ENCODE measurements at places on chromosomes 11 and 22.

DNA sequence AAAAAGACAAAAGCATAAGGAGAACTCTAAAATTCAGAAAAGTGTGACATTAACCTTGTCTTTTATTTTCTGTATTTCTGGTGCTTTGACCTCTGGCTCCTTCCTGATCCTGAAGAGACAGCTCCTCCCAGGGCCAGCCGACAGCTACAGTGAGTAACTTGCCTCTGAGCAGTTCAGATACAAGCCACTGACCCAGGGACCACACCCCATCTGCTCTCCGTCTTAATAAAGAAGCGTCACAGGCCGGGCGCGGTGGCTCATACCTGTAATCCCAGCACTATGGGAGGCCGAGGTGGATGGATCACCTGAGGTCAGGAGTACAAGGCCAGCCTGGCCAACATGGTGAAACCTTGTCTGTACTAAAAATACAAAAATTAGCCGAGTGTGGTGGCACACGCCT lies 6.5 kb downstream of the MLC1 start:
- DNase-seq, result no peak

DNA sequence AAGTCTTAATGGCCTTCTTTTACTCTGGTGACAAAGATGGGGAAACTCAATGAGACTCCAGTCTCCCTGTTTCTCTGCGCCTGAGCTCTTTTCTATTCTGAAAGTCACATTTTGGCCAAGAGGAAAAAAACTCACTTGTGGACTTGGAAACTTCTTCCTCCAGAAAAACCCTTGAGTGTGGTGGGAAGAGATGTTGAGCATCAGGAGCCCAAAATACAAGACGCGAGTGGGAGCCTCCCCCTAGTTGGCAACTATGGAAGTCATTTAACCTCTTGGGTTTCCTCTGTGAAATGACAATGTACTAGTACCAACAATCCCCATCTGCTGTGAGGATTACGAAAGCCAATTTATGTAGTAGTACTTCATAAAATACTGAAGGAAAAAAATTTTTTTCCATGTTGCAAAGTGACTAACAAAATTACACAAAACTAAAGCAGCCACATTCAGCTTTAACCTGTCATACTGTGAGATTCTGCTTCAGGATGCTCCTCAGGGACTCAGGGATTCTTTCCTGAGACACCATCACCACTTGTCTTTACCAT lies 524 bp upstream of the SLC25A17 start:
- DNase-seq, result peak; percentile 21

- no peak for DNase-seq
Observed at GRCh38 chr22:47270463-47271135, 508.1 kb downstream of the TBC1D22A start.

GRCh38 chr11:32874132-32874531 lies 18.5 kb upstream of the QSER1 start:
- DNase-seq, result no peak

DNA sequence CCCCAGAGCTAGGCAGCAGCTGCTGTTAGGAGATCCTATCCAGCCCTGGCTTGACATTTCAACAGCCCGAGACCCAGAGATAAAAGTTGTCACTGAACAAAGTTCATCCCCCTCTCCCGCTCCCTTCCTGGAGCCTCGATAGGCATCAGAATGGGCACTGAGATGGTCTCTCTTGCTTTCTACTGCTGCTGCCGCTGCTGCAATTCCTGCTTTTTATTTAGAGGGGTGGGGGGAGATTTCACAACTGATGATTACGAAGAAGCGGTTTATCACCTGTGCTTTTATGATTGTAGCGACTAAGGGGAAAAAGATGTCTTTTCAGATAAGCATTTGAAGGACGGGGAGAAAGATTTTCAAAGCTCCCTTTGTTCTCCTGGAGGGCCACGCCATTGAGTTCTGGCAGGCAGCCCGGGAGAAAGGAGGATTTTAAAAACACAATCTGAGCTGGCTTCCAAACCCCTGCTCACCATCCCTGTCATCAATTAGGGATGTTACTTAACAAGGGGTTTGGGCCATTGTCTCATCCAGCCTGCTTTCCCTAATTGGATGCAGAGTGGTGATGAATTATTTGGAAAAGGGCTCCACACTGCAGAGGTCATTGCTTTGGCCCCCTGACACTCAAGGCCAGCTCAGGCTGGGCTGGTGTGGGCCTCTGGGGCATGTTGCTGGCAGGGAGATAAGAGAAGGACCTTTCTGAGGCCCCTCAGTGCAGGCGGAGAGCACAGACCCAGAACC lies 344.7 kb downstream of the BUD13 start:
- no peak for DNase-seq

GRCh38 chr11:68053117-68053516 lies 14.3 kb downstream of the TCIRG1 start:
- no peak for DNase-seq

GRCh38 chr22:25090225-25090890 lies 109.3 kb upstream of the CRYBB3 start:
- no peak for DNase-seq

DNA sequence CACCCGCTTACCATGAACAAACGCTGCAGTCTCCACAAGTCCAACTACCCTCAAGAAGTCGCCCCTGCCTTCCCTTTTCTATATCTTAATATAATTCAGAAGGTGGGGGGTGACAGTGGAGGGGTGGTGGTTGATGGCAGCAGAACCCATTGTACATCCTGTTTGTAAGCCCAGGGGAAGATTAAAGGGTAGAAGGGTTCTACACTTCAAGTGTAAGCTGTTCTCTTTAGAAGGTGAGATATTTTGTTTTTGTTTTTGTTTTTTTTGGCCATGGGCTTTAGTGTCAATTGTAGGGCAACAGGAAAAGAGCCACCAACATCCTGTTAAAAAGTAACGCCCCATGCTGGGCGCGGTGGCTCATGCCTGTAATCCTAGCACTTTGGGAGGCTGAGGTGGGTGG lies 34.9 kb upstream of the RRAS2 start:
- no peak for DNase-seq

DNA sequence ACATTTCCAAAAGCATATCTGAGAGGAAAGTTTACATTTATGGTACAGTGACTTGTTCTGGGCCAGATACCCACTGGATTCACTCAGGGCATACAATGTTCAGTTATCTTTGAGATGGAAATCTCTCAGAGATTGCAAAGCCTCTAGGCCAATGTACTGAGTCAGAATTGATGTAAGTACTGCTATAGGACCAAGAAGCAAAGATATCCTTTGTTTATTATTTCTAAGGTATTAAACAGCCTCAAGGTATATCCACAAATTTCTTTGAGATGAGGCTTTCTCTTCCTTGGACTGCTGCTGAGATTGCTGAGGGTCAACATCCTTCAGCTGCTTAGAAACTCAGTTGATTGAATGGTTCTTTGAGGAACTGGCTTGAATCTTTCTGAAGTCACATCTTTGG lies 484.0 kb downstream of the METTL15 start:
- DNase-seq, result no peak

- DNase-seq, result no peak
Observed at GRCh38 chr11:1918436-1919315, 827 bp upstream of the TNNT3 start.

- no peak for DNase-seq
Observed at GRCh38 chr11:114783805-114784204, 105.5 kb downstream of the NXPE2 start.

DNA sequence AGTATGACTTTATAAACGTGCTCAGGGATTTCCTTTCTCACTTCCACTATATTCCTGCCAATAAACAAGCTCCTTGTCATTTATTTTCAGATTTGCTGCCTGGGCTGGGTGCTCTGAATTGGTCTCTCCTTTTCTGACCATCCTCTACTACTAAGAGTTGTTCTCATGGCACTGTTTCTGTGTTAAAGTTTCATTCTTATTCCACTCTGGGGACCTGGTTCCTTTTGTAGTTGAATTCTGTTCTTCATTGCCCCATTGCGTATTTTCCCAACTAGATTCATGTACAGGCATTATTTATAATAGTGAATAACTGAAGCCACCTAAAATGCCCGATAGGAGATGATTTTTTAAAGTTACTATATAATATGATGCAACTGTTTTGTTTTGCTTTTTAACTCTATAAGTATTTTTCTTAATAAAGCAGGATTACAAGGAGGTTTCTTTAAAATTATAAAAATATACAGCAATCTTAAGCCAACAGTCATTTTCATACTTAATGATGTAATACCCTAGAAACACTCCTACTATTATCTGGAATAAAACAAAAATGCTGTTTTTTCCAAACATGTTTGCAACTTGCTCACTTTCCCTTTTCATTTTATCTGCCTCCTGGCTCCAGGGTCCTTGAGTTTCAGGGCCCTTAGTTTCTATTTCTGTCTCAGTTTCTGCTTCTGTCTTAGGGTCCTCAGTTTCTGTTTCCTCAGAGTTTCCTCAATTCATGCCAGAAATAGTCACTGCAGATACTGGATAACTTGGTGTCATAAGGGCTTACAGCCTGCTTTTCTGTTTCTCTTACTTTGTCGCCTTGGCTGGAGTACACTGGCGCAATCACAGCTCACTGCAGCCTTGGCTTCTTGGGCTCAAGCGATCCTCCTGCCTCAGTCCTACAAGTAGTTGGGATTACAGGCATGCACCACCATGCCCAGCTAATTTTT lies 9.8 kb upstream of the FUT4 start:
- no peak for DNase-seq

DNA sequence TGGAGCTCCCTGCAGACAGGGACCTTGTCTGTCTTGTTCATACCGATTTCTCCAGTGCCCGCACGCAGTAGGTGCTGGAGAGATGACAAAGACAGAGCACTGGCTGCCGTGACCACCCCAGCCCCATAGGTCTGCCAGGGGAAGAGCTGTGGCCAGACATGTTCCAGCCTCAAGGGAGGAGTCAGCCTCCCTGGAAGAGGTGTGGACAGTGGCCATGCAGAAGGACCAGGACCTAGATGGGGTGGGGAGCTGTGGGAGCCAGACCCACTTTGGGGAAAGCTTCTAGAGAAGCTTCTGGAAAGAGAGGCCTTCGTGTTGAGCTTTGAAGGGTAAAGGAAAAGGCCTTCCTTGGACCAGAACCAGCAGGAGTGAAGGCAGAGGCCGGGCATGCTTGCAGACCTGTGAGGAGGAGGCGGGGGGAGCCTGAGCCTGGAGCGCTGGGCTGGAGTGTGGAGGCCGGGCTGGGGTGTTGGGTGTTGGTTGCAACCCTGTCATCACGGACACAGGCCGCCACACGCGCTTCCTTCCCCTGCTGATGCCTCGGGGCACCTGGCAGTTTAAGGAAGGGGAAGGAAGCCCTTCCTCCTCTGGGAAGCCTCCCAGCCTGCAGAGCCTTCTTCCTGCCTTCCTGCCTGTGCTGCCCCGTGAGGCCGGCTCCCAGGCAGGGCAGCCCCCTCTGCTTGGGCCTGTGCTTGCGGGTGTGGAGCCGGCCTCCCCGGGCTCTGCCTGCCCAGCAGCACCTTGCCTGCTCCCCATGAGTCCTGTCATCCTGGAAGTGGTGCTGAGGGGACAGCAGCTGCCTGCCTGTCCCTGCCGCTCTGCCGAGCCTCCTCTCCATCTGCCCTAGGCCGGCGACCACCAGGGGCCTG lies 12.3 kb downstream of the RELT start:
- DNase-seq, result no peak

DNA sequence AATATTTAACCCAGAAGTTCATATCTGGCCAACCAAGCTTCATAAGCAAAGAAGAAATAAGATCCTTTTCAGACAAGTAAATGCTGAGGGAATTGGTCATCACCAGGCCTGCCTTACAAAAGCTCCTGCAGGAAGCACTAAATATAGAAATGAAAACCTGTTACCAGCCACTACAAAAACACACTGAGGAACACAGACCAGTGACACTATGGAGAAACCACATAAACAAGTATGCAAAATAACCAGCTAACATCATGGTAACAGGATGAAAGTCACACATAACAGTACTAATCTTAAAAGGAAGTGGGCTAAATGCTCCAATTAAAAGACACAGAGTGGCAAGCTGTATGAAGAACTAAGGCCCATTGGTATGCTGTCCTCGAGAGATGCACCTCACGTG lies 311.4 kb downstream of the DYNC2H1 start:
- DNase-seq, result peak; percentile 53

DNA sequence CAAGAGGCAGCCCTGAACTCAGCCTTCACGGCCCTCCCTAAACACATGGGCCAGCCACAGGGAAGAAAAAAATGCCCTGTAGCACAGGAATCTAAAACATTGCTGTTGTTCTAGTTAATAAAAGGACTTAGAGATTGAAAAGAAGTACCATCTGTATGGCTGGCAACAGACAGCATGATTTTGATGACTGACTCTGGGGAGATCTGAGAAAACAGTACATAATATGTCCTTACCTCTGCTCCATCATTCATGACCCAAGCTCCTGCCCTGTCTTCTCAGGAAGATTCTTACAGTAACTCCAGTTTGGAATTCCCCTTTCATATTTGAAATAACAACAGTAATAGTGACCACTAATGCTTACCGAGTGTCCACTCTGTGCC lies 244.2 kb downstream of the ETS1 start:
- DNase-seq, result no peak

- DNase-seq, result peak; percentile 51
Observed at GRCh38 chr11:86938900-86939880, 16.0 kb downstream of the FZD4 start.

GRCh38 chr22:42651134-42651533 lies 1.9 kb upstream of the CYB5R3 start:
- peak; percentile 20 for DNase-seq

- no peak for DNase-seq
Observed at GRCh38 chr22:19063581-19064353, 58.4 kb downstream of the DGCR2 start.

GRCh38 chr22:30873086-30873650 lies 95.4 kb downstream of the MORC2 start:
- no peak for DNase-seq

- no peak for DNase-seq
Observed at GRCh38 chr11:2398664-2399355, 1.7 kb upstream of the TSSC4 start.

DNA sequence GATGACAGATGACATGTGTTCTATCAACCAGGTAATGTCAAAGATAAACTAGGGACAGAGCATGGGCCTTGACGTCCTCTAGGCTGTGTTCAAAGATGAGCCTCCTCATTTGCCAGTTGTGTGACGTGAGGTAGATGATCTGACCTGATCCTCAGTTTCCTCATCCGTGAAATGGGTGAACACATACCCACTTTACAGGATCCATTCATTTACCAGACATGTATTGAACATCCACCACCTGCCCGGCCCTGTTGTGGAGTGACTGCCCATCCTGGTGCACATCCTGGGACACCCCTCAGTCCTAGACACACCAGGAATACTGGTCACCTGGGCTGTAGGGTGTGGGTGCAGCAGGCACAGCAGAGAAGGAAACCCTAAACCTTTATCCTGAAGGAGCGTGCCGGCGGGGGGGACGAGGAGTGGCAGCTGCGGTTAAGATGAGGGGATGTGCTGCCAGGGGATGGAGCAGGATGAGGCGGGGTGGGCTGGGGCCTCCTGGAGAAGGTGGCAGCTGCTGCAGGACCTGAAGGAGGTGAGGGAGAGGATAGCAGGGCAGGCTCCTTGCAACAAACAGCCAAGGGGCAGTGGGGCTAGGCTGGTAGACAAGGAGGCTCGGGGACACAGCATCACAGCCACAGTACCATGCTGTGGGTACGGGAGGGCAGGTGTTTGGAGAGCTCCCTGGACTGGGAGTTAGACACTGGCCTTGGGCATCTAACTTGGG lies 8.4 kb downstream of the CLDN5 start:
- DNase-seq, result no peak

DNA sequence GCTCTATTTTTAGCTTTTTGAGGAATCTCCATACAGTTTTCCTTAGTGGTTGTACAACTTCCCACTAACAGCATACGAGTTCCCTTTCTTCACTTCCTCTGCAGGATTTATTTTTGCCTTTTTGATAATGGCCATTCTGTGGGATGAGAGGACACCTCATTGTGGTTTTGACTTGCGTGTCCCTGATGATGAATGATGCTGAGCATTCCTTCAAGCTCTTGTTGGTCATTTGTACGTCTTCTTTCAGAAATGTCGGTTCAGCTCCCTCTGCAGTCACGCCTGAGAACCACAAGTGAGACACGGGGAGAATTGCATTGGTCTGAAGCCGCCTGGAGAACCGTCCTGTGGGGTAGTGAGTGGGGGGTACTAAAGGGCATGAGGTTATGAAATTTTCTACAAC lies 2.0 kb upstream of the KRTAP5-10 start:
- peak; percentile 31 for DNase-seq
